CD4-positive, alpha-beta T cell treated with Interleukin-1 beta for 1 hour (primary cell): ENCODE measurements at places on chromosomes 16 and 17.

DNA sequence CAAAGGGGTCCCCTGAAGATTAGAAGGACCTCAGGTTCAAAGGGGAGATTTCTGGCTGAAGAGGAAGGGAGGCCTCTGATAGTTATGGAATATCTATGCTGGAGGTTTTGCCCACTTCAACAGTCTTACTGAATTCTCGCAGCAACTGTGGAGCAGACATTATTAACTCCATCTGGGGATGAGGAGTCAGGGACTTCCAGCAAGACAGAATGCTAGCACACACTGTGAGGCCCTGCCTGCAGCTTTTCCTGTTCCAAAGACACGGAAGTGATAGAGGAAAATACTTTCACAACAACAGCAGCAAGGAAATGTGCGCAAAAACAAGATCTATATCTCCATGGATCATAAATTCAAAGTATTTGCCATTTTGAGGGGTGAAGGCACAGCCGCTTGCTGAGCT is 72.8 kb downstream of the RPH3AL start:
- DNase-seq: no peak

DNA sequence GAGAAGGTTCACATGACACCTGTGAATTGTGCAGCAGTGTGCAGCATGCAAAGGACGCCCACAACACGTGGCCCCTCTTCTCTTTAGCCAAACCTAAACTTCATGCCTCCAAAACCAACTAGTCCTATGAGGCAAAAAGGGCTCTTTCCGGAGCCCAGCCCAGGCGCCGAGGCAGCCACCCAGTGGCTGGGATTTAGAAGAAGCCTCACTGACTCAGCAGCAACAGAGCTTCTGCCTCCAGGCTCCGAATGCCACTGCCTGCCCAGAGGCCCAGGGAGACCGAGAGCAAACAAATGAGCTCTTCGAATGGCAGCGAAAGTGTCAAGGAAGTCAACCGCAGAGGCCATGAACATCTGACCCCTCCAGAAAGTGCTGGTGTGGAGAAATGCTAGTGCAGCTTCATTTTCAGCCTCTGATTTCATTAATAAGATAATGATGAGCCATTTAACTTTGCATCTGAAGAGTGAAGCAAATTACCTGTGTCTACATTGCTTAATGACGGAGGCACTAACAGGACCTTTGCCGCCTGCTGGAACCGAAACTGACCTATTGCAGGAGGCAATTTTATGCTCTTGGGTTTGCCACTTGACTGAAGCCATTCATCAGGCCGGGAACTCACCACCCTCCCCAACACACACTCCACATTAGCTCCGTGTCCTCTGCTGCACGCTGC is 157.7 kb upstream of the RPL38 start:
- DNase-seq: no peak

GRCh38 chr17:10477701-10478100 is 8.3 kb upstream of the MYH4 start:
- DNase-seq: no peak

DNA sequence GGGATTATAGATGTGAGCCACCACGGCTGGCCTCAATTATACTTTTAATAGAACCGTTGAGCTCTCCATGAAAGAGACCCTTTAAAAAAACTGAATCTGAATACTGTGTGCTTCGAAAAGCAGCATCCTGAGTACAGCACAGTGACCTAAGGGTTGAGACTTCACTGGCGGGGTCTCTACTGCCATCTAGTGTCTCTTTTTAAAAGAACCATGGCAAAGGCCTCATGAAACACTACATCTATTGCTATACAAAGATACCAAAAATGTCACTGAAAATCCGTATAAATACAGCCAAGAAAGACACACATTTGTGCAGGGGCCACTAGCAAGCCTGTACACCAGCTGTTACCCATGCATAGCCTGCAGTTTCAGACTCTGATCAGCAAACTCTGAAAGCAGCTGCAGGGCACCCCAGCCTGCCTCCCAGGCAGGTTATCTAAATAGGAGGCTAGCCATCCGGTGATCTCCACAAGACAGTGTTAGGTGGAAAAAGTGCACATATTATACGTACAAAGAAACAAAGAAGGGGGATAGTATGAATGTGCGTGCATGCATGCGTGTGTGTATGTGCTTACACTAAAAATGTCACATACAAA is 35.3 kb downstream of the NPLOC4 start:
- peak; percentile 72 for DNase-seq

DNA sequence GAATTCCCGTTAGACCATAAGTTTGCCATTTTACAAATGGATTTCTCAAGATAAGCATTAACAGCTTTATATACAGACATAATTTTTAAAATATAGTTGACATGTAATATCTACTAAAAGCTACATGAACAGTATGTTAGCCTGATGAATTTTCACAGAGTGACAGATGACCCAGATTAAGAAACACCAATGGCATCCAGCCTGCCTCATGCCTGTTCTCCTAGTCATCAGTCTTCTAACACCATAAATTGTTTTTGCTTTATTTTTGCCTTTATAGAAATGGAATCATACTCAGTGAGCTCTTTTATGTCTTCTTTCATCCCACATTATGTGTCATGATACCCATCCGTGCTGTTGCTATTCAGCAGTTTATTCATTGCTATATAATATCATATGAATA is 80.0 kb downstream of the ATF7IP2 start:
- DNase-seq: no peak

DNA sequence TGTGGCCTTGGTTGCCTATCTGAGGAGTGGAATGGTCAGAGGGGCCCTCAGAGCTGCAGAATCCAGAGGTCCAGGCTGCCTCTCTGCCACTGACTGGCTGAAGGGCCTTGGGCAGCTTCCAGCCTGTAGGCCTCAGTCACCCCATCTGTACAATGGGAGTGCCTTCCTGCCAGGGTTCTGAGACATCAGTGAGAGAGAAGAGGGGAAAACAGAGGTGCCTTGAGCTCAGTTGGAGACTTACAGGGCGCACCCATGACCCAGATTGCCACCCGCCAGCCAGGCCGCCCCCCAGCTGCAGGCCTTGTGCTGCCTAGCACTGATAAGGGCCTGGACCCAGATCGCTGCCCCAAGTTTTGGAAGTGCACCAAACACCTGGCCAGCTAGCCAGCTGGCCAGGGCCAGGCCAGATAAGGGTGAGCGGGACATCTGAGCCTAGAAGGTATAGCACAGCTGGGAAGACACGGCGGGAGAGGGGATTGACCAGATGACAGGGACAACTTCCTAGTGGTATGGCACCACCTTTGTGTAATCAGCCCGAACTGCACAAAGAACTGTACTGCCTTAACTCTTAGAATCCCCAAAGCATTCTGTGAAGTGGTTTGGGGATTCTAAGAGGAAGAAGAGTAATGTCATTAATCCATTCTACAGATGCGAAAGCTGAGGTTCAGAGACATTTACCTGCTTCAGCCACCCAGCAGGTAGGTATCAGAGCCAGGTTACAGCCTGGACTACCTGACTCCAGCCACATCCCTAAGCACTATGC is 1.4 kb downstream of the SLC4A1 start:
- DNase-seq: no peak

DNA sequence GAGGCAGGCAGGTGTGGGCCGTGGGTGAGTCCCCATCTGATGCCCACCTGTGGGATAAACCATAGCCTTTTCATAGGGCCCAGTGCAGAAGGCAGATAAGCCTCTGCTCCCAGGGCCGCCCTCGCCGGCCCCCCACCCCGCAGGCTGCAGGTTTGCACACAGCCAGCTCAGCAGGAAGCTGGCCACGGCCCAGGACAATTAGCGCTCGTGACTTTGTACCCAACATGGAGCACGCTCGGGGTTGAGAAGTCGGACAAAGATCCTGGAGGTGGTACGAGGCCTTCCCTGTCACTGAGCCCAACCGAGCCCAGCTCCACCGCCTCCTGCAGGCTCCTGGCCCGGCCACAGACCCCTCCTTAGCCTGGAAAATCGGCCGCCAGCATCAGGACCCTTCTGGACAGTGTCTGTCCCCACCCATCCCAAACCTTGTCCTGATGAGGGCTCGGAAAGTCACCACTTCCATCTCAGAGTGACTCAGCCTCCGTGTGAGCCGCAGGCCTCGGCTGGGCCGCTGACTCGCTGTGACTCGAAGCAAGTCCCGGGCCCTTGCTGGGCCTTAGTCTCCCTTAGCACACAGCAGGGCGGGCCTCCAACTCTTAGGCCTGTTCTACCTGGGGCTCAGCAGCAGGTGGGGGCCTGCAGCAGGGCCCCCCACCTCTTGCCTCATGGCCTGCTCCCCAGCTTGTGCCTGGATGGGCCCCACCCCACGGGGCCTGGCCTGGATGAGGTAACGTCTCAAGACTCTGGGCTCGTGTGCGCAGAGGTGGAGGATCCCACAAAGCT is 22.7 kb downstream of the FAM83G start:
- DNase-seq: no peak

- DNase-seq: peak; percentile 43
These were observed 157.1 kb downstream of the RGS9 start for GRCh38 chr17:65294181-65294719.

DNA sequence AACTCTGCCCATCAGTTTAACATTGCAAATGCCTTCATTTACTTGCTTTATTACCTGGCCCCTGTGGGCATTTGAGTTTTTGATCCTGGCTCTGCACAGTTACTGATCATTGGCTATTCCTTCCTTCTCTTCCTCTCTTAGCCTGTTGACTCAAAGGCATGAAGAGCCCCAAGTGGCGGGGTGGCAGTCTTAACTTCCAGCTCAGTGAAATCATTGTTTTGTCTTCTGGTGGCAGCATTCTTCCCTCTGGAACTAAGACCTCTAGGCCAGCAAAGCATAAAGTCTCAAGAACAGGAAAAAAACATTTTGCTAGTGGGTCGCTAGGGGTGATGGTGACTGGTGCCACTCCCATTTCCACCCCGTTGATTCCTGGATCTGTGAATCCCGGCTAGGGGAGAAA is 52.3 kb upstream of the MRTFB start:
- no peak for DNase-seq

- no peak for DNase-seq
These were observed 31.5 kb downstream of the ABCC12 start for GRCh38 chr16:48124266-48124665.

DNA sequence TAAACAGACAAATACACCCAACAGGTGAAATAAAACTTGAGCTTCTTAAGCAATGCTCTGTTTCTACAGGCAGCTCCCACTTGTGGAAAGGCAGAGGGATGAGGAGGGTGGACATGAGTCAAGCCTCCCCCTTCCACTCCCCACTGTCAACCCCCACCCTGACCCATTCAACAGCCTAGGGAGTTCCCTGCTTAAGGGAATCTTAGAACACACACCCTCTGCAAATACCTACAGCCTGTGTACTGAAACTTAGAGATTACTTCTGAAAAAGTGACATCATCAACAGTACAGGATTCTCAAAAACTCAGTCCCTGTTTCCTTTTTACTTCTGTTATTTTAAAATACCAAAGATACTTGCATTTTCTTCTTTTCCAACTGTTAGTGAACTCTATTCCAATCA is 345.4 kb downstream of the SOX9 start:
- no peak for DNase-seq

DNA sequence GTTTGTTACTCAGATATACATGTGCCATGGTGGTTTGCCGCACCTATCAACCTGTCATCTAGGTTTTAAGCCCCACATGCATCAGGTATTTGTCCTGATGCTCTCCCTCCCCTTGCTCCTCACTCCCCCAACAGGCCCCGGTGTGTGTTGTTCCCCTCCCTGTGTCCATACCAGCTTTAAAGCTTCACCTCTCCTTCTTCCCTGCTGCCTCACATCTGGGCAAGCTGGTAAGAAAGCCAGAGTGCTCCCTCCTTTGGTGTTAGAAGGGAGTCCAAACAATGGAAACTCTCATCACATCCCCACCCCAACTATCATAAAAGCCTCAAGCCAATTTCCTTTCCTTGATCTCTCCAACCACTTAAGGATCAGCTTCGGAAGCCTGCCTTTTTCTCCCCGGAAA is 1115.6 kb upstream of the GOT2 start:
- DNase-seq: no peak

GRCh38 chr17:27944546-27945332 is 51.6 kb upstream of the LYRM9 start:
- DNase-seq: no peak

DNA sequence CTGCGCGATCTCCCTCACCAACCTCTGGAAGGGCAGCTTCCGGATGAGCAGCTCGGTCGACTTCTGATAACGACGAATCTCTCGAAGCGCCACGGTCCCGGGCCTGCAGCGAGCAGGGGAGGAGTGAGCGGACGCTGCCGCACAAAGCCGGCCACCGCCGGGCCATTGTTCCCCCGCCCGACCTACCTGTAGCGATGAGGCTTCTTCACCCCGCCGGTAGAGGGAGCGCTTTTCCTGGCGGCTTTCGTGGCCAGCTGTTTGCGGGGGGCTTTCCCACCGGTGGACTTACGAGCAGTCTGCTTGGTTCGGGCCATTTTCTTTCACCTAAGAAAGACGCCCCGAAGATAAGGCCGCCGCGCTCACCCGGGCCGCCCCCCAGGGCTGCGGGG is 5.8 kb upstream of the UNK start:
- peak; percentile 85 for DNase-seq
